Muscle of leg (tissue), 16 donors: ENCODE measurements at places on chromosomes 11 and 22. TPM values are rescaled to one million over a fixed set of nuclear protein-coding genes. Genes with fewer than 3 reads are reported as not detected.

- no peak for DNase-seq
These were observed 40.3 kb upstream of the ATXN10 start for GRCh38 chr22:45631140-45631840.

DNA sequence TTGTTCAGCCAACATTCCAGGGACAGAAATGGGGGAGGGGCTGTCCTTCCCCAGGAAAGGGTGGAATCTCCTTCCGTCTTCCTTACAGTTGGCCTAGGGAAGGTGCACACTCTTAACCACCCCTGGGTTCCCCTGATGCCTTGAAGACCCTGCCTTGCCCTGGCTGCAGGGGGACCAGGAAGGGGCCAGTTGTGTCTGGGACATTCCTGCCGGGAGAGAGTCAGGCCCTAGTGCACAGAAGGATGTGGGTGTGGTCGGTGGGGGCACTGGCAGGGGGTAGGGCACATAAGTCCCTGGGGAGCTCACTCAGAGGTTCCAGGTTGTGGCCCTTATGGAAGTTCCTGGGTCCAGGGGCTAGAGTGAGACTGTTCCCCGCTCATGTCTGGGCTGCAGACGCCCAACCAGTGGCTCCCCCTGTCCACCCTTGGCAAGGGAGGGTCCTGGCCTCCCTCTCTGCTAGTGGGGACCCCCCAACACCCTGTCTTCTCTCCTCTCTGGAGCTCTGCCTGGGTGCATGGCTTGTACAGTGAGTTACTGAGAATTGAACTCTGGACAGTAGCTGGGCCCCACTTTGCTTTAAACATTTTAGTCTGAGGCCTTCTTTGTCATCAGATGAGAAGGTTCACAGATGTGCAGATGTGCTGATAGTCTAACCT, 2.0 kb upstream of the APOBEC3A start:
- no peak for DNase-seq

- DNase-seq, result peak; percentile 79
These were observed 1.0 kb upstream of the SESN3 start for GRCh38 chr11:95231881-95232605.

DNA sequence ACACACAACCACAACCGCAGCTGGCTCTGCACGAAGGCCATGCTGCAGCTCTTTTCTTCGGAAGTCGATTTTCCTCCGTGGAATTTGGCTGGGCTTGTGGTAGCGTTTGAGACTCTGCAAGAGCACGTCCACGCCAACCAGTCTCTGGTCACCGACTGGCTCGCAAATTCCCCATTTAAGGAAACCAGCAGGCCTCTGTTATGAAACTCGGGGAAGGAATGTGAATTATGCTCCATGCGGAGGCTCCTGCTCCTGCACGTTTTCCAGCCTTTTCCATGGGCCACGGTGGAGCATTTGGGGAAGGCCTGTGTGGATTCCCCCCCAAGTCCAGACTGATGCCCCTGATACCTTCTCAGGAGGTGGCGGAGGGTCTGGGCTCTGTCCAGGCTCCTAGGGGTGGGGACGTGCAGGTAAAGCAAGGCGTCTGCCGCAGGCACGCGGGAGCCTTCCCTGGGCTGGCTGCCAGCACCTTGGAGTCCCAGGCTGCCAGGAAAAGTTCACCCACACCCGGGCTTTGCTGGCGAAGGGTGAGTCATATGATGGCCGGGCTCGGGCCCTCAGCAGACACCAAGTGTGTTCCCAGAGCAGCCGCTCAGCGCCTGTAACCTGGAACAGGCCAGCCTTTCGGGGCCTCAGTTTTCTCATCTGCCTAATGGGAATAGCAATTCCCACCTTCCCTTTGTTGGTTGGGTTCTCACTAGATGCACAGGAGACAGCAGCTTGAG, 41.9 kb downstream of the LRP5 start:
- peak; percentile 92 for DNase-seq

- no peak for DNase-seq
These were observed 94.3 kb downstream of the CWC15 start for GRCh38 chr11:94879006-94879405.

DNA sequence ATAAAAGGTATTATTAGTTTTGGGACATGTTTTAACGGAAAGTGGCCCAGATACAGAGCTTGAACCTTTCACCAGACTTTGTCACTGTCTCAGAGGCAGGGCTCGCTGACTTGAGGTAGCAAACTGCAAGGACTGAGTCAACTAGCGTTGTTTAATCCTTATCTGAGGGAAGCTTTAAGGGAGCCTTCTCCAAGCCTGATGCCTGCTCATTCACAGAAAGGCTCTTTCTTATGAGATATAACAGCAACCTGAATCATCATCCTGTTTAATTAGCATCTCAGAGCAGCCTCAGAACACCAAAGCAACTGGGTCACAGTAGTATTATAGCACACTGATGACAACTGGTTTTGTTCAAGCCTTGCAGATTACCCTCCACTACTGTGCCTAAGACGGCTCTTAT, 54.2 kb upstream of the CYP2D6 start:
- DNase-seq, result no peak

DNA sequence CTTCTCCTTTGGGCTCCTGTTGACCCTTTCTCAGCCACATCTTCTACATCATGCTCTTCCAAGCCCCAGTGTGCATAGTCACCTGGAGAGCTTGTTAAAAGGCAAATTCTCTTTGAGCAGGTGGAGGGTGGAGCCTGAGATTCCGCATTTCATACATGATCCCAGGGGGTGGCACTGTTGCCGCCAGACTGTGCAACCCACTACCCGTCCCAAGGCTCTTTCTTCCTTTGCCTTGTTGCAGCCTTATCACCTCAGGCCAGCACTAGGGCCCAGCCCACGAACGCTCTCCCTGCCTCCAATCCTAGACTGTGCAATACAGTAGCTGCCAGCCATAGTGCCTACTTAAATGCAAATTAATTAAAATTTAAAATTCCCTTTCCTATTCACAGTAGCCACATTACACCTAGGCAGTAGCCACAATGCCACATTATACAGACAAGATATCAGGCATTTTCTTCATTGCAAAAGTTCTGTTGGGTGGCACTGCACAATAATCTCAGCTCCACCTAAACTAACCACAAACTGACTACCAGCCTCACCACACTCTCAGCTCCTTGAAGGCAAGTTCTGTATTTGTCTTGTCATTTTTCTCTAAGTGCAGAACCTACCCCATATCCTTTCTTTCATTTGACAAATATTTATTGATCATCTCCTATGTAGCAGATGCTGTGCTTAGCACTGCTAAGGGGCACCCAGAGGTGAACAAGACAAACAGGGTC, 4.6 kb upstream of the KCNJ5 start:
- no peak for DNase-seq

RIMBP3C gene
- total RNA-seq, result 0.40 TPM
